Articular chondrocyte of knee joint (primary cell): ENCODE measurements at places on chromosomes 3 and 15. TPM values are rescaled to one million over a fixed set of nuclear protein-coding genes. Genes with fewer than 3 reads are reported as not detected.

Gene STRA6
- 0.39 and 0.86 TPM in 2 replicates for total RNA-seq

Gene C3orf70
- total RNA-seq, result 1.5 and 3.9 TPM in 2 replicates

Gene HTR3E
- not detected in 2 replicates for total RNA-seq

Gene NR2E3
- not detected in 2 replicates for total RNA-seq

Gene RTP3
- total RNA-seq, result not detected in 2 replicates

Gene SAMD7
- not detected in 2 replicates for total RNA-seq

Gene RNF111
- 27.4 and 28.3 TPM in 2 replicates for total RNA-seq

Gene MLF1
- total RNA-seq, result 15.0 and 16.1 TPM in 2 replicates

Gene DLL4
- 0.11 TPM in 1 of 2 replicates, not detected in the other for total RNA-seq

Gene GOLGA8K
- 0.32 and 1.6 TPM in 2 replicates for total RNA-seq

Gene TEX9
- 10.8 and 13.5 TPM in 2 replicates for total RNA-seq

Gene ACKR4
- total RNA-seq, result 3.7 and 5.3 TPM in 2 replicates

Gene TCF12
- total RNA-seq, result 78.8 and 83.1 TPM in 2 replicates

Gene ERC2
- total RNA-seq, result 0.11 TPM in 1 of 2 replicates, not detected in the other

Gene KIF15
- 4.1 and 8.4 TPM in 2 replicates for total RNA-seq
